ENCODE measurements at places on chromosomes 6 and 20.

- no peak for DNase-seq
Measured at GRCh38 chr6:52221302-52221701, 23.0 kb downstream of the IL17F start.

DNA sequence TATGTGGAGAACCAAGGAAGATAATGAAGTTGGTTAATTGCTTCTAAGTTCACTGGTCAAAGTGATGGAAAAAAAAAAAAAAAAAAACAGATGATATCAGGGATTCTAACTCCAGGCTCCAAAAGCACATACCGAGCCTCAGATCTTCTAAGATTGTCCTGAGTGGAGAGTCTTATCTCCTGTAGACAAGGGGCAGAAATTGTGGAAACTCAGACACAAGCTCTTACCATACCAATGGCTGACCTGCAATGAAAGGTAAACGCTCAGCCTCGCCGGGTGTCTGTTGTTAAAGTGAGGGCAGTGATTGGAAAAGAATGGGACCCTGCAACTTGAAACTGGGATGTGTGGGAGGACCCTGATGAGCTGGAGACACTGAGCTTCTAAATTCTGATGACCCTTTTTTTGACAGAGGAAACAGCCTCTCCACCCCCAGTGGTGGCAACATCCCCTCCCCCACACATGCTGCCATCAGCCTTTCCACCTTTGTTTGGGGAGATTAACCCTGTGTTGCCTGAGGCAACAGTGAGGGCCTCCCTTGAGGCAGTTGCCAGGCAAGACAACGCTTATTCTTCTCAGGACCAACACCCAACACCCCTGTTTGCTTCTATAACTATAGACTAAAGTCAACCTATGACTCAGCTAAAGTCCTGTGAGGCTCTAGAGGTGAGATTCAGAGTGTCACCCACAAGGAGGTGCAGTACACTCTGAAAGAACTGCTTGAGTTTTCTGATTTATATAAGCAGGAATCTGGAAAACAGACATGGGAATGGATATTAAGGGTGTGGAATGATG is 154.0 kb downstream of the THBS2 start:
- no peak for DNase-seq

- DNase-seq = no peak
Measured at GRCh38 chr6:118295336-118295735, 252.8 kb upstream of the PLN start.

- DNase-seq = no peak
Measured at GRCh38 chr20:62156592-62157386, 13.2 kb downstream of the SS18L1 start.

DNA sequence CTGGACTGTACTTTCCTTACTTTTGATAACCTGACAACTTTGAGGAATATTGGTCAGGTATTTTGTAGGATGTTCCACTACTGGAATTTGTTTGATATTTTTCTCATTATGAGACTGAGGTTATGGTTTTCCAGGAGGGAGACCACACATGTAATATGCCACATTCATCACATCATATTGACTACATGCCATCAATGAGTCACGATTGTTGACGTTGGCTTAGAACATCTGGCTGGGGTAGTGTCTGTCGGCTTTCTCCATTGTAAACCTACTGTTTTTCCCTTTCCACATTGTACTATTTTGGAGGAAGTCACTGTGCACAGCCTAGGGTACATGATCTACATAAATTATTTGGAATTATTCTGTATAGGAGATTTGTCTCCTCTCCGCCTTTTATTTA is 1.4 kb upstream of the STX11 start:
- DNase-seq = no peak

DNA sequence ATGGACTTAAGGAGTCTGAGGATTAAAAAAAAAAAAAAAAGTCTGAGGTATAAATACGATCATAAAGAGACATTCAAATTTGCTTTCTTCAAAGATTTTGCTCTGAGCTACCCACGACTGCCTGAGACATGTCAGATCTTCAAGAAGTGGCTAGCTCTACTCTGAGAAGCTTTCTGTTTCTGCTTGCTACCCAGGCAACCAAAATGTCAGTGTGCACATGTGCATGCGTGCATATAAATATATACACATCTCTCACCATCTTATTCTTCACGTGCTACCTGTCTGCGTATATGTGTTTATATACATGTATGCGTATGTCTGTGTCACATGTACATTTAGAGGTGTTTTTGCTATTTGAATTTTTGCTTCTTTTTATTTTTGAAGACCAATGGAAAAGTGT is 299.6 kb upstream of the STXBP5 start:
- DNase-seq = no peak
